ENCODE measurements at places on chromosomes 2 and 18. TPM values are rescaled to one million over a fixed set of nuclear protein-coding genes. Genes with fewer than 3 reads are reported as not detected.

The DAW1 gene
- total RNA-seq, result not detected

The GPAT2 gene
- 15.0 TPM for total RNA-seq

The PLGLB2 gene
- 1.6 TPM for total RNA-seq

The SOWAHC gene
- 0.11 TPM for total RNA-seq

The GDF7 gene
- total RNA-seq, result not detected

The LDLRAD4 gene
- 44.3 TPM for total RNA-seq

The CDCA7 gene
- 77.8 TPM for total RNA-seq

The LTBP1 gene
- 0.19 TPM for total RNA-seq

The UGT1A5 gene
- total RNA-seq, result not detected

The LGALSL gene
- 0.43 TPM for total RNA-seq

The MYO5B gene
- not detected for total RNA-seq

The CDK15 gene
- total RNA-seq, result not detected

The CYP27A1 gene
- 4.7 TPM for total RNA-seq

The ACADL gene
- not detected for total RNA-seq

The ITGB6 gene
- not detected for total RNA-seq

The DTNA gene
- not detected for total RNA-seq

The KLHL14 gene
- not detected for total RNA-seq

The IL37 gene
- not detected for total RNA-seq

The POTEC gene
- total RNA-seq, result not detected

The SERPINB13 gene
- total RNA-seq, result not detected

The ADD2 gene
- total RNA-seq, result 25.7 TPM

The UGT1A1 gene
- not detected for total RNA-seq

The CRYGC gene
- total RNA-seq, result not detected
